ENCODE measurements at places on chromosomes 12 and 14. TPM values are rescaled to one million over a fixed set of nuclear protein-coding genes. Genes with fewer than 3 reads are reported as not detected.

COCH gene
- total RNA-seq, result 0.91 TPM

KRT80 gene
- total RNA-seq, result 0.66 TPM

SAMD15 gene
- 0.72 TPM for total RNA-seq

CLMN gene
- 105 TPM for total RNA-seq

SLC25A21 gene
- 0.77 TPM for total RNA-seq

MYF5 gene
- total RNA-seq, result not detected

AQP2 gene
- total RNA-seq, result not detected

CHGA gene
- total RNA-seq, result 137 TPM

LALBA gene
- not detected for total RNA-seq

ARHGEF40 gene
- 49.5 TPM for total RNA-seq

TPH2 gene
- total RNA-seq, result not detected

C12orf50 gene
- not detected for total RNA-seq

SSPN gene
- total RNA-seq, result 8.5 TPM

HHIPL1 gene
- 0.44 TPM for total RNA-seq

OVCH1 gene
- total RNA-seq, result not detected

SIX1 gene
- total RNA-seq, result not detected

TAS2R42 gene
- total RNA-seq, result not detected

AGAP2 gene
- total RNA-seq, result 0.86 TPM

KRT77 gene
- total RNA-seq, result not detected

MYG1 gene
- total RNA-seq, result 60.6 TPM

POTEG gene
- total RNA-seq, result not detected

RDH12 gene
- total RNA-seq, result not detected

OAS2 gene
- total RNA-seq, result 3.0 TPM

PIWIL1 gene
- total RNA-seq, result not detected

KCNMB4 gene
- 0.35 TPM for total RNA-seq

PLEKHG7 gene
- 0.32 TPM for total RNA-seq

CLEC4D gene
- 0.16 TPM for total RNA-seq

MYF6 gene
- total RNA-seq, result not detected
